ENCODE measurements at places on chromosomes 16 and 17.

GRCh38 chr17:6853764-6854442 lies 22.4 kb upstream of the TEKT1 start:
- no peak for DNase-seq

- DNase-seq, result no peak
Measured at GRCh38 chr16:56547120-56547948, 17.5 kb upstream of the MT4 start.

DNA sequence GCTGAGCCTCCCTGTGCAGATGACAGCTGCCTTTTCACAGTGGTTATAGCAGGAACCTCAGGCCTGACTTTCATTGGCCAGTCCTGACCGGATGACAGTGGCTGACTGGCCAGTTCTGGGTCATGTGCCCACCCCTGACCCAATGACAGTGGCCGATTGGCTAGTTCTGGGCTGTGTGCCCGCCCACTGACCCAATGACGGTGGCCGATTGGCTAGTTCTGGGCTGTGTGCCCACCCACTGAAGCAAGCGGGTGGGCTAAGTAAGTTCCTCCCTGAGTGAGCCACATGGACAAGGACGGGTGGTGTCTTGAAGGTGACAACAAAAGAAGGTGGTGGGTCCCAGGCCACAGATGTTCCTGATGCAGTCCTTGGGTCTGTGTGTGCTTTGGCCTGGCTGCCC lies 9.5 kb downstream of the DEF8 start:
- DNase-seq, result no peak

DNA sequence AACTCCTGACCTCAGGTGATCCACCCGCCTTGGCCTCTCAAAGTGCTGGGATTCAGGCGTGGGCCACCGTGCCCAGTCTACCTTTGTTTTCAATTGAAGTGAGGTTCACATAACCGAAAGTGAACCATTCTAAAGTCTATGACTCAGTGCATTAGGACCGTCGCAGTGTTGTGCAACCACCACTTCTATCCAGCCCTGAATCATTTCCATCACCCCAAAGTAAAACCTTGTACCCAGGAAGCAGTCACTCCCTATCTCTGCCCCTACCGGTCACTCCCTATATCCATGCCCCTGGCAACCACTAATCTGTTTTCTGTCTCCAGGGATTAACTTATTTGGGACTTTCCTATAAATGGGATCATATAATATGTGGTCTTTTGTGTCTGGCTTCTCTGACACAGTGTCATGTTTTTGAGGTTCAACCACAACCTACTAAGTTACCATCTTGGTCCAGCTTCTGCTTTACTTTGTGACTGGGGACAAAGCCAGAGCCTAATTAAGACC lies 28.3 kb upstream of the CDC42EP4 start:
- DNase-seq, result no peak

GRCh38 chr17:28874750-28875149 lies 19.9 kb downstream of the ERAL1 start:
- DNase-seq, result no peak

DNA sequence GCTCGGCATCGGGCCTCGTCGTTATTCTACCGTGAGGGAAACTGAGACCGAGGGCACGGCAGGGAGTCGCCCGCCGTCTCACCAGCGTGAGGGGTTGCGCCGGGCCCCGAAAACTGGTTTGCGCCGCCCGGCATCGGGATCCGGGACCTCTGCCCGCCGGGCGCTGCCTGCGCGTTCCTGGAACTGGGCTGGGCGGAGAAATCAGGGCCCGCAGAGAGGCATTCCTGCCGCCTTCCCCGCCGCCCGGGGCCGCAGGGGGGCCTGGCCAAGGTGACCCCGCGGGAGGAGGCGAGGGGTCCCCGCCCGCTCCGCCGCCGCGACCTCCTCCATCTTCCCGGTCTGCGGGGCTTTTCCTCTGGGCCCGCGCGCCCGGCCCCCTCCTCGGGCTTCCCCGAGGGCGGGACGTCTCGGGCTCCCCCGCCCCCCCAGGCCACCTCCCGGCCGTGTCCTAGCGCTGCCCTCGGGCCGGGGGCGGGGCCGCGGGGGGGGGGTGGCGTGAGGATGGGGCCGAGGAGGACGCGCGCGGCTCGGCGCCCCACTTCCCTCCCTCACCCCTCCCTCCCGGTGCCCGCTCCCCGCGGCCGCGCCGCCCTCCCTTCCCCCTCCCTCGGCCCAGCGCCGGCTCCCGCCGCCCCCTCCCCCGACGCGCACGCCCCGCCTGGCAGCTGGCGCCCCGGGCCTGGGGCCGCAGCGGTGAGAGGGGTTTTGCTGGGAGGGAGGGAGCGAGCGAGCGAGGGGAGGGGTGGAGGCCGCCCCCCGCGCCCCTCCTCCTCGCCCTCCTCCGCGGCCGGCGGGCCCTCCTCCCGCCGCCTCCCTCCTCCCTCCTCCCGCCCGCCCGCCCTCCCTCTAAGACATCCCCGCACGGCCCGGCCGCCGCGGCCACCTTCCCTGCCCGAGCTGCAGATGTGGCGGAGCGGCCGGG lies at the start of gene GLIS2:
TSS of gene GLIS2 (plus strand) at position 882 of the 922 bp plus-strand sequence. CDS start 16,214 bp downstream, outside the sequence.
- peak; percentile 80 for DNase-seq

DNA sequence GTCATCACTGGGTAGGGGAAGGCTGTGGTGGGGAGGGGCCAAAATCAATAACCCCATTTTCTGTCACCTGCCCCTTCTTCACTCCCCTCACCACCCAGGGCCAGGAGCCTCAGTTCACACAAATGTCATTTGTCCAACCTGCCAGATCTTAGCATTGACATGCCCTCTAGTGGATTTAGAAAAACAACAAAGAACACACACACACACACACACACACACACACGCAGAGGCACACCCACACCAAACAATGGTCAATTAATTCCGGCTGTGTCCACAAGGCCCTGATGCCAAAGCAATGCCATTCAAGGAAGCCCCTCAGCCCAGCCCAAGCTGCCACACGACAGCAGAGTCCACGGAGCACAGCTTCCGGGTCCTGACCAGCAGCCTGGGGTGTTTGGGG lies 68.4 kb downstream of the NOG start:
- no peak for DNase-seq

DNA sequence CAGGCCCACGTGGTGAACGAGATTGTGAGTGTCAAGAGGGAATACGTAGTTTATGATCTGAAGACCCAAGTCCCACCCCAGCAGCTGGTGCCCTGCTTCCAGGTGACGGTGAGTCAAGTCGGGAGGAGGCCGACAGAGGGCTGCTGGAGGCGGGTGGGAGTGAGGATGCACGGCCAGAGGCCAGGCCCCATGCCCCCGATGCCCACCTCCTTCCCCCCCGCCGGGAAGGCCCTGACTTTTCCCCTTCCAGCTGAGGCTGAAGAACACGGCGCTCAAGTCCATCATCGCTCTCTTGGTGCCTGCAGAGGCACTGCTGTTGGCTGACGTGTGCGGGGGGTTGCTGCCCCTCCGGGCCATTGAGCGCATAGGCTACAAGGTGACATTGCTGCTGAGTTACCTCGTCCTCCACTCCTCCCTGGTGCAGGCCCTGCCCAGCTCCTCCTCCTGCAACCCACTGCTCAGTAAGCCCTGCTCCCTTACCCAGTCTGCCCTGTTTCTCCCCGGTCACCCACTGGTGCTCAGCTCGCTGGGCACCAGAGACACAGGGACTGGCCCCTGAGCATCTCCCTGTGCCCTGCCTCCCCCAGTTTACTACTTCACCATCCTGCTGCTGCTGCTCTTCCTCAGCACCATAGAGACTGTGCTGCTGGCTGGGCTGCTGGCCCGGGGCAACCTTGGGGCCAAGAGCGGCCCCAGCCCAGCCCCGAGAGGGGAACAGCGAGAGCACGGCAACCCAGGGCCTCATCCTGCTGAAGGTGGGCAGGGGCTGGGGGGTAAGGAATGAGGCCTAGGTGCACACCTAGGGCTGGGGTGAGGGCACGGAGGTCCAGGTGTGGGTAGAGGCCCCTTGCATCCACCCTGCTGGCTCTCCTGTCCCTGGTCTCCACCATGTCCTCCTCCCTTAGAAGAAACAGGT lies 2.6 kb downstream of the ZACN start:
- no peak for DNase-seq

- DNase-seq, result no peak
Measured at GRCh38 chr16:12499032-12499745, 304.5 kb downstream of the CPPED1 start.

DNA sequence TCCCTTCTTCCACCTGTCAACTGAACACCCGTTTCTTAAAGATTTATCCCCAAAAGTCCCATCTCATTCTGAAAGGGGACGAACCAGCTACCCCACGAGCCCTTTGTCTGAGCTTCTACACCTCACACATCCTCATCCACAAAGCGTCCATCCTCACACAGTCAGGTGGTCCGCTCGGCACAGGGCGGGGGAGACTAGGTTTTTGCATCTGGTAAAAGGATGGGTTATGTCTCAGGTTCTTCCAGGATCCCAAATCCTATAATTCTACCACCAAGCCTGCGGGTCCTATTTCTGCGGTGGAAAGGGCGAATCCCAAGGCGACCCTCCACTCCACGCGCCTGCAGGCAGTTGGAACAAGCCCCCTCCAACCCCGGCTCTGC lies 458 bp downstream of the GFOD2 start:
- DNase-seq, result no peak

DNA sequence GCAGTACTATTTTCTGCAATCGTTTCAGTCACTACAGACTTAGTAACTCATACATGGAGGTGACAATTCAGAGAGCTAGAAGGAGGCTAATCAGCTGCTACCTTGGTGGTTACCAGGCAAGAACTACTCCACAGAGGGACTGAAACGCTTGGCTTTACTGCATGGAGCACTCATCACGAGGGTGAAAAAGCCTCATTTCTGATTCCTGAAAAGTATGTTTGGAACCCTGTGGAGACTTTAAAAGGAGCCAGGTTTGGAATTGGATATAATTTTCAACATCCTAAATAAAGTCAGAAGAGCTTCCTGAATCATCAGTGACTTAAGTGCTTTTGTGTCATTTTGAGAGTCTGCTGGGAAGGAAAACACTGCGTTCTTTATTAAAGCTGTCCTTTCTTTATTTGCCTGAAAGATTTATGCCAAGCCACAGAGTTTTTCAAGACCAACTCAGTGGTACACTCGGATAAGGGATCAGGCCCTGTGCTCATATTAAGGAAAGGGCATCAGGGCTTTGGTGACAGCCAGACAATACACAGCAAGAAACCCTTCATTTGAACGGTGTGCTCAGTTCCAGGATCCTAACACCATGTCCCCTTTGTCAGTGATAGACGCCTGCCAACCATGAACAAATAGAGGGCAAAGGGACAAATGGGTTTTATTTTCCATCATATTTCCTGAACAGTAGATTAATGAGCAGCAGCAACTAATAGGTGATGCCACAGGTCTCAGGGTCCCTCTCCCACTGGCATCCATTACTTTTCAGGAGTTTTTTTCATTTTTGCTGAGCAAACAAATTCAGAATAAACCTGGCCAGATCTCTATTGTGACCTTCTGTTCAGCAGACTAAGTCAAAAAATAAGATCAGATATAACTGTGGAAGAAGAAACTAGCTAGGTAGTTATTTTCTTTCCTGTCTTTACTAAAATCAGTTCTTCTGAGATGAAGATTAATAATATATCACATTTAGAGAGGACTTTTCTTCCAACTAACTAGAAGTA lies 80.5 kb upstream of the CLEC18B start:
- no peak for DNase-seq

- DNase-seq, result no peak
Measured at GRCh38 chr16:77298418-77299360, 99.5 kb downstream of the SYCE1L start.

- DNase-seq, result no peak
Measured at GRCh38 chr17:3985846-3986245, 21.6 kb upstream of the ATP2A3 start.

GRCh38 chr16:88722784-88723506 lies 16.6 kb downstream of the CTU2 start:
- DNase-seq, result no peak

DNA sequence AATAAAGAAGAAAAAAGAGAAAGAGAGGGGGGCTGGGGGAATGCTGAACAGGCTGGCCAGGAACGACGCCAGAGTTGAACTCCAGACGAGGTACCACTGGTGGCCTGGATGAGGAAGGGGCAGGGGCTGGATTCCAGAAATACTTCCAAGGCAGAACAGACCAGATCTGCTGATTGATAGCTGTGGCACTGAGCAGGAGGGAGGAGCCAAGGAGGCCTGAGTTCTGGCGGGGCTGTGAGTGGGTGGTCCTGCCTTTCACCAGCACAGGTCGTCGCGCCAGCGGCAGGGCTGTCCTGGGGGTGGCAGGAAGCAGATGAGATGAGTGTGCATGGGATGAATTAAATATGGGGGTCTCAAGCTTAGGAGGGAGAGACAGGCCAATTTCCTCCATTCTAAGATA lies 5.5 kb downstream of the CCDC42 start:
- no peak for DNase-seq

- no peak for DNase-seq
Measured at GRCh38 chr16:12362482-12363458, 386.2 kb downstream of the SNX29 start.

DNA sequence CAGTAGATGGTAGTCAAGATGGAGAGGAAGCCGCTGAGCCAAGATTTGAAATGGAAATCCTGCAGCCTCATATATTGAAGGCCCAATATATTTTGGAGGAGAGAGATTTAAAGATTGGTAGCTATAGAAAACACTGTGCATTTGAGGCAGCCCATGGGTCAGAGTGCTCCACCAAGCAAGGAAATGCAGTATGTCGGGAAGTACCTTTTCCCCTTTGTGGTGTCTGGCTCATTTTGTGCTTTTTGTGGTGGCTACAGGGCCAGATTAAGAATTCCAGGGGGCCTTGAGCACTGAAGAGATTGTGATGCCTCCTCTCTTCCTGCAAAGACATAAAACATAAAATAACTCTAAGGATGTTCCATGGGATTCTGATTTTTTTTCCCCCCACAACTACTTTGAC lies 39.6 kb downstream of the CDRT15 start:
- DNase-seq, result no peak

- DNase-seq, result no peak
Measured at GRCh38 chr16:67151431-67152097, 766 bp upstream of the B3GNT9 start.

GRCh38 chr16:10729104-10730048 lies 14.3 kb upstream of the NUBP1 start:
- no peak for DNase-seq

DNA sequence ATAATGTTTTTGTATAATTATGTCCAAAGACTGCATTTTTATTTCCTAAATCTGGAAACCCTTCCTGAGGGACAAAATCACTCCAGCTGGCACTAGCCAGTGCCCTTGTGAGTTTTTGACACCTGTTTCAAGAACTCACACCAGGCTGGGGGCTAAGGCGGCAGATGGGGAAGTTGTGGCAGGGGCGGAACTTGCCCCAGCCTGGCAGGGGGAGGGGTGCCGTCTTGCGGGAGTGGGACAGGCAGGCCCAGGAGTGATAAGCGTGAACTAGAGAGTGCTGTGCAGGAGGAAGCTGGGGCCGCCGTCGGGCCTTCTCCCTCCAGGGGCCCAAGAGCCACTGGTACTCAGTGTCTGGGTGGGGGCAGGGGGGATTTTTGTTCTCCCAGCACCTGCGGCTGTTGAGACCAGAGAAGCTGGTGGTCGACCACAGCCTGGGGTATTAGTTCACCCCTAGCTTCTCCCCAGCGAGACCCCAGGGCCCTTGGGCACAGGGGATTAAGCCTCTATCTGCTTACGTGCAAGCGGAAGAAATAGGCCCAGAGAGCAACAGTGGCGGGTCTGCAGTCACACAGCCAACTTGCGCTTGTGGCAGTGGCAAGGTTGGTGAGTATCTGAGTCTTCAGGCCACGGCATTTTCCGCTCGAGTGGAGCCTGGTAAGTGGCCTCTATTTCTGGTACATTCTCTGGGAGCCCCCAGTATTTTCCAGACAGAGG lies 40.2 kb upstream of the PLCG2 start:
- DNase-seq, result no peak

- no peak for DNase-seq
Measured at GRCh38 chr17:31509095-31509804, 117.8 kb downstream of the RAB11FIP4 start.
